Erythroblast (primary cell): ENCODE measurements at places on chromosomes 2 and 18.

DNA sequence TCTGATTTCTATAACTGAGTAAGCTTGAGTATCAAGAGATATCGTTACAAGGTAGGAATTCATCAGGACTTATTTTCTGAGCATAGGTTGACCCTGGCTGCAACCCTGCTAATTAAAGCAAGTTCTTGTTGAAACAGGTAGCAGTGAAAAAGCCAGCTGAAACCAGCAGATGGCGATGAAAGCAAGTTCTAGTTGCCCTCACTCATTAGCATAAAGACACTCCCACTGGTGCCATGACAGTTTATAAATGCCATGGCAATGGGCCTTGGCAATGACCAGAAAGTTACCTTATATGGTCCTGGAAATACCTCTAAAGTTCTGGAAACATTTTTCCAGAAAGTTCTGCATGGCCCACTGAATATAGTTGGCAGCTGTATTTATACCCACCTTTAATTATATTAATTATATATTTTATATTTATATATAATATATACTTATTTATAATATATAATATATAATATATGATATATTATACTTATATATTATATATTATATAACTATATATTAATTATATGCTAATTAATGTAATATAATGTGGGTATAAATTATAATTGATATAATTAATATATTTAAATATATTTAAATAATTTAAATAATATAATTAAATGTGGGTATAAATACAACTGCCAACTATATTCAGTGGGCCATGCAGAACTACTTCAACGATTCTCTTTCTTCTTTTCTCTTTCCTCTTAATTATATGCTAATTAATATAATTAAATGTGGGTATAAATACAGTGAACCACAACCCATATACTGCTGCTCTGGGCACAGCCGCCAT is 188.0 kb downstream of the CDH7 start:
- DNase-seq: peak; percentile 60

DNA sequence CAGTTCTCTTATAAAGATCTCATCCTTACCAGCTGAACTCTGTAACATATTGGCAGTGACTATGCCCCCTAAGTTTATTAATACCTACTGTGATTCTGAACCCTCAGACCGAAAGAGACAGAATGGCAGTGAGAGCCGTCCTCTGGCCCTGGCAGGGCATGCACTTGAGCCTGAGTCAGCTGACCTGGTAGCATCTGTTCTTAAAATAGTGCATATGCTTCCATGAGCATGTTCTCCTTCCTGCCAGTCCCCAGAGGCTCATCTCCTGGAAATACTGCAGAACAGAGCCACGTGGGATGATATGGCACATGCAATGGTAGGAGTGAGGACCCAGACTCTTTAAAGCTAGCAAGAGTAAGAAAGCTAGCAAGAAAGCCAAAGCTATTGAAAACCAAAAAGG is 59.0 kb downstream of the RASGRP3 start:
- no peak for DNase-seq

- peak; percentile 97 for DNase-seq
Measured at GRCh38 chr2:85538507-85539360, at the start of gene MAT2A. Gene MAT2A, plus strand, starts transcription at chr2:85539168. Its CDS starts 120 bp downstream, at chr2:85539288.

GRCh38 chr2:238563551-238563950 is 136.8 kb downstream of the ASB1 start:
- no peak for DNase-seq

DNA sequence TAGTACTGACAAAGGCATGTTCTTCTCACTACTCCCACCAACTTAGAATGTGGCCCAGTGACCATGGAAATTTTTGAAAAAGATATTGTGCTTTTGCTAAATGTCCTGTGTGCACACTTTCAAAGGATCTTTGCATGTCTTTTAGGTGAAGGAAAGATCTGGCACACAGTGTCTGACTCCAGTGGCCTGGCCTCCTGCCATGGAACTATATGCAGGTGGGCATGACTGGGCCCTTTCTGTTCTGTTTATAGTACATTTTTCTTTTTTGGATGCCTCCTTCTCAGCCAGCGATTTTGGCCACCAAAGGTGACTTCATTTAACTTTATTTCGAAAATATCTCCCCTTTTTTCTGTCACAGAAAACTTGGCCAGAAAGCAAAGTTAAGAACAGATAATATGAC is 999.7 kb upstream of the PIK3C3 start:
- no peak for DNase-seq

DNA sequence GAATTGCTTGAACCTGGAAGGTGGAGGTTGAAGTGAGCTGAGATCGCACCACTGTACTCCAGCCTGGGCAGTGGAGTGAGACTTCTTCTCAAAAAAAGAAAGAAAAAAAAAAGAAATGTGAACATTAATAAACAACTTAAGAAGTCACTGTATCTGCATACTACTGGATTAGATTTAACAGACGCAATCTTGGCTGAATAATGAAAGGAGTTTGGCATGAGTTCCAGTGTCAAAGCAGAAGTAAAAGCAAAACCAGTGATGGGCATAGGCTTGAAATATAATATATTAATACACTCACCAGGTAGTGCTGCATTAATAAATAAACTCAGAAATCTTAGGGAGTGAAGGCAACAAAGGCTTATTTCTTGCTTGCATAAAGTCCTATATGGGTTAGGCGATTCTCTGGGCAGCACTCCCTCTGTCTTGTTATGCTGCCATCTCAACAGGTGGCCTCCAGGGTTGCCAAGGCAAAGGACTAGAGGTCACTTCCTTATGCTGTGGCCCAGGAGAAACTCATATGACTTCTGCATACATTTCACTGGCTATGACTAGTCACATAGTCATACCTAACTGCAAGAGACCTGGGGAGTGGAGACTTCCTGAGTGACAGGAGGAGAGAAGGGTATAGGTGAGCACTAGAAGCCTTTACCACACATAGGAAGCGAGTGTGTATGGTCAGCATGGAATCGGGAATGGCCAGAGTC is 296.2 kb upstream of the SPRED2 start:
- no peak for DNase-seq

DNA sequence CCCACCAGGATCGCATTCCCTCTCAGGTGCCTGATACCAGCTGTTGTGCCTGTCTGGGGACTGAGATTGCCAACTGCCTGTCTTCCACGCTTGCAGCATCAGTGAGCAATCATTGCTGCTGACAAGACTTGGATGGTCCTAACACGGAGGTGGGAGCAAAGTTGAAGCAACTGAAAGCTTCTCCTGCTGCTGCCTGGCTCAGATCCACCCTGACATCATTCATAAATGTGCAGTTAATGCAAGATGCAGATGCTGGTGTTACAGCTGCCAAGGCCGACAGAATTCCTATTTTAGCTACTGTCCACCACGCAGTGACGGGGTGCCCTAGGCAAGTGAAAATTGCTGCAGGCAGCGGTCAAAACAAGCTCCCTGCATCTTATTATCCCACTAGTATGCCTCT is 131.4 kb downstream of the VWC2L start:
- no peak for DNase-seq

GRCh38 chr18:57113799-57114420 is 33.0 kb upstream of the BOD1L2 start:
- no peak for DNase-seq

GRCh38 chr18:37586656-37587225 is 21.1 kb upstream of the CELF4 start:
- no peak for DNase-seq

- DNase-seq: peak; percentile 33
Measured at GRCh38 chr2:189609423-189609816, 28.8 kb upstream of the SLC40A1 start.
